GM12891 (cell line): ENCODE measurements at places on chromosomes 11 and 22.

DNA sequence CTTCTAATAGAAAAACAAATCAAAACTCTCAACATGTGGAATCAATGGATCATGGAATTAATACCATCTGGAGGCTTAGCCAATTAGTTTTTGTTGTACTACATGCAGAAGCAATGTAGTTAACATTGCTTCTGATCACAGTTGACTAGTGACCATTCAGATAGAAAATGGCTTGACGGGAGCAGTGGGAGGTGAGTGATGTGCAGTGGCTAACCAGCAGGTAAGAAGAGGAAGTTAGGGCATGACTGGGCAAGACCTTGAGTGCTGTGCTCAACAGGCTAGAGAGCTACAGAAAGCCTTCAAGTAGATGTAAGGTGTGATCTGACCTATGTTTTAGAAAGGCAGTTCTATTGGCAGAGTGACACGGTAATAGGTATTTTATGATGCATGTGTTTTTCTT is 60.7 kb upstream of the ALKBH3 start:
- DNase-seq = no peak

GRCh38 chr11:126797457-126798169 is 203.0 kb downstream of the KIRREL3 start:
- DNase-seq = no peak

DNA sequence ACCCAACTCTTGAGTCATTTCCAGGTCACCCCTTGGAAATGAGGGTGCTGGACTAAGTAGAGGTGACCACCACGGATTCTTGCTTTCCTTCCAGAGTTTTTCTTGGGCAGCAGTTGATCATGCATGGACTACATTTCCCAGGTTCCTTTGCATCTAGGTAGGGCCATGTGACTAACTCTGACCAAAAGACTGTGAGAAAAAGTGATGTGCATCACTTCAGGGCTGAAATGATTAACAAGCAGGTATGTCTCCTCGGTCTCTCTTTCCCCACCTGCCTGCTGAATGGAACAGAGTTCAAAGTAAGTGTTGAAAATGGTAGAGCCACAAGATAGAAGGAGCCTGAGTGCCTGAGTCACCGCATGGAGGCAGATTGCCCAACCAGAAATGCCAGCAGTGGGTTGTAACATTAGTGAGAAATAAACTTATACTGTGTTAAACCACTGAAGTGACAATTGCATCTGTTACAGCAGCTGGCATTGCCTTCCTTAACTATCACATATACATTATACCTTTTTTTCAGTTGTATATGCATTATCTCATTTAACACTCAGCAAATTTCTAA is 113.5 kb downstream of the MN1 start:
- no peak for DNase-seq

GRCh38 chr11:44585421-44585820 is 20.0 kb downstream of the CD82 start:
- no peak for DNase-seq
